Fibroblast of the aortic adventitia (primary cell): ENCODE measurements at places on chromosomes 1 and 21. TPM values are rescaled to one million over a fixed set of nuclear protein-coding genes. Genes with fewer than 3 reads are reported as not detected.
A peak's percentile ranks its signal among the peaks of the same experiment; 100 is the strongest.

S100A7 gene
- not detected in 2 replicates for total RNA-seq

TUT4 gene
- 42.5 and 53.7 TPM in 2 replicates for total RNA-seq

LAMC1 gene
- total RNA-seq: 564 and 789 TPM in 2 replicates

ILDR2 gene
- 0.09 and 0.25 TPM in 2 replicates for total RNA-seq

DNAI4 gene
- total RNA-seq: 3.6 and 11.4 TPM in 2 replicates

NCAM2 gene
- 5.9 and 19.4 TPM in 2 replicates for total RNA-seq

LAPTM5 gene
- 0.16 and 0.18 TPM in 2 replicates for total RNA-seq

CR1 gene
- not detected in 2 replicates for total RNA-seq

DNA sequence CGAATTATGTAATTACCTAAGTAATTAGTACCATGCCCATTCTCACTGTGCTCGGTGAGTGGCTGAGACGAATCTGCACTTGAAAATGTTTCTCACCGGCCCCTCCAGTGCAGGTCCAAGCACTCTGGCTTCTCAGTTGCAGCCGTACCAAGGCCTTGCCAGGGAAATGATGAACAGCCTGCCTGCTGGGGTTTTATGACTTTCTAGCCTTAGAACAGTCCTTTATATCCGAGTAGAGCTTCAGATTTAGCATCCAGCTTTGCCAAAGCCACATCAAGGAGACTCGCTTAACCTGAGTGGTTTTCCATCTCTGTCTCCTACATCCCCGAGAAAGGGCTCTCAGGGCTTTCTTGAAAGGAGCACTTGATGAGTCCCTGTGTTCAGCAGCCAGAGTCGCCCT lies 83.4 kb downstream of the GREM2 start:
- no peak for DNase-seq

GRCh38 chr1:29211086-29212030 lies 19.4 kb downstream of the MECR start:
- peak; percentile 46 for DNase-seq

- no peak for DNase-seq
Observed at GRCh38 chr1:36561361-36561724, 78.6 kb upstream of the CSF3R start.

DNA sequence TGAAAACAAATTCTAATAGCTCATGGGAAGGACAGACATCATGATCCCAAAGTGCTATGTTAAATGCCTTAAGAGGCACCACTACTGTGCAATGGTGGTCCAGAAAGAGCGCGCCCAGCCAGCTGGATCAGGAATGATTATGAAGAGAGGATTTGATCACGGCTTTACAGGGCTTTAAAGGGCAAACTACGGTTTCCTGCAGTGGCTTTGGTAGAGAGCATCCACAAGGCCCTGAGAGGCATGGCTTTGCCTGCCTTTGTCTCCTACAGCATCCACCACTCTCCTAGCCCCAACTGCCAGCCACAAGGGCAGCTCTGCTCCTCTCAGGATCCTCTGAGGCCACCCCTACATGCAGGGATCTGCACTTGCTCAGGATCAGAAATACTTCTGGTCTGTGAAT lies 40.7 kb downstream of the ZNF281 start:
- DNase-seq: no peak

- DNase-seq: no peak
Observed at GRCh38 chr1:169368406-169368769, 393 bp downstream of the BLZF1 start.

DNA sequence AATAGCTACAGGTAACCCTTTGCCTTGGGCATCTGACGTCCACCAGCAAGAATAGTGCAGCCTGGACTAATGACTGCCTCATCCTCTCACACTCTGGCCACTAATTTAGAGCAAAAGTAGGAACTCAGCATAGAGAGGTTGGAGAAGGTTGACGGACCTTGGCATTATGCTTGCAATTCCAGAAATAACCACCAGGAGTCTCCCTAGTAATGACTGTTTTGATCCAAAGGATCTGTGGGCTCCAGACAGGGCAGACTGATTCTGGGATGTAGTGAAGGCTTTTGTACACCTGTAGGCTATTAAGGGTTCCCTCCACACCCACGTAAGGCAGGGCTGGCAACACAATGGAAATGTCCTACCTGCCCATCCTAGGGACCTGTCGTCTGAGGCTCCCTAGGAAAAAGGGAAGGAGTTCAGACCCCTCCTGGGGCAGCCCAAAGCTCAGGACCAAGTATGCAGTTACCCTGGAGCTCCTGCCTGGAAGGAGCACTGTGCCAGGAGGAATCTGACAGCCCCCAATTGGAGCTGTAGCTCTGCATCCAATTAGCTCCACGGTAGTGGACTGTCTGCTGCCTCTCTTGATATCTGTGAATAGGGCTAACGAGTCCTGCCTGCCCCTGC lies 91.0 kb upstream of the TMEM51 start:
- DNase-seq: no peak

DNA sequence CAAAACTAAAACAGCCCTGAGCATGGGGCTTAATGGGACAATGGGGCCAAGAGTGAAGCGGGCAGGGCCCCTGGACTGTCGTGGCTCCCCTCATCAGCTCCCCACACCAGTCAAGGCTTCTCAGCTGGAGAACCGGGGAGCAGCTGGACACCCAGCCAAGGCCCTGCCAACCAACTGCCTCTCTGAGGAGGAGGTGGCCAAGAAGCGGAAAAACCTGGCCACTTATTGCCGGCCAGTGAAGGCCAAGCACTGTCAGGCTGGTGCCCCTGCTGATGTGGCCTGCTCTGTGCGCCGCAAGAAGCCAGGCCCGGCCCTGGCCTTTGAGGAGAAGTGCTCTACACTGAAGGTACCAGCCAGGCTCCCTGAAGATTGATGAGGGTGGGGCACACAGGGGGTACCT lies 2.5 kb upstream of the CYB561D1 start:
- no peak for DNase-seq

DNA sequence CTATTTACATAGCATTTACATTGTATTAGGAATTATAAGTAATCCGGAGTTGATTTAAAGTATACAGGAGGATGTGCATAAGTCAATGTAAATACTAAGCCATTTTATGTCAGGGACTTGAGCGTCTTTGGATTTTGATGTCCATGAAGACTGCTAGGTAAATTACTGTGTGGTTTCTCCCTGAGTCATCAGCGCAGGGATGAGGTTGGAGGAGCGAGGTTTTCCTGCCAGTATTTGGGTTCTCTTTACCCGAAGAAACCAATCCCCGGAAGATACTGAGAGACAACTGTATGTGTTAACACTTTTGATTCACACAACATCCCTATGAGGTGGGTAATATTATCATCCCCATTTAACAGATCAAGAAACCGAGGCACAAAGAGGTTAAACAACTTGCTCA lies 29.3 kb downstream of the BATF3 start:
- no peak for DNase-seq

- DNase-seq: no peak
Observed at GRCh38 chr21:43853851-43854772, 10.9 kb upstream of the AGPAT3 start.

DNA sequence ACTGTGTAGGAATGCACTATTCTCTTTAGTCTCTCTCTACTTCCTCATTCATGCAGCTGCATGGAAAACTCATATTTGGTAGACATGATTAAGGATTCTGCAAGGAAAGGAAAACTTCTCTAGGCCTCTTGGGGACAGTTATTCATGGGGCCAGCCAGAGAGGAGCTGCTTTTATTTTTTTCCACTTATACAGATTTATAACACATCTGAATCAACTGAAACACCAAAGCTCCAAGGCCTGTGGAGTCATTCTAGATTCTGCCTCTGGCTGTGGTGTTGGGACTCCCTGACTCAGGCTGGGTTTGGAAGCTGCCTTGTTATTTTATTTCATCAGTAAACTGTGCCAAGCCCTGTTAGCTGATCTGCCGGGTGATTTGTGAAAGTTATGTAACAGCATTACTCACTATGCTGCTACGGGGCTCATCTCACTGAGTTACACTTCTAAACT lies 83.9 kb upstream of the EDEM3 start:
- DNase-seq: peak; percentile 96

DNA sequence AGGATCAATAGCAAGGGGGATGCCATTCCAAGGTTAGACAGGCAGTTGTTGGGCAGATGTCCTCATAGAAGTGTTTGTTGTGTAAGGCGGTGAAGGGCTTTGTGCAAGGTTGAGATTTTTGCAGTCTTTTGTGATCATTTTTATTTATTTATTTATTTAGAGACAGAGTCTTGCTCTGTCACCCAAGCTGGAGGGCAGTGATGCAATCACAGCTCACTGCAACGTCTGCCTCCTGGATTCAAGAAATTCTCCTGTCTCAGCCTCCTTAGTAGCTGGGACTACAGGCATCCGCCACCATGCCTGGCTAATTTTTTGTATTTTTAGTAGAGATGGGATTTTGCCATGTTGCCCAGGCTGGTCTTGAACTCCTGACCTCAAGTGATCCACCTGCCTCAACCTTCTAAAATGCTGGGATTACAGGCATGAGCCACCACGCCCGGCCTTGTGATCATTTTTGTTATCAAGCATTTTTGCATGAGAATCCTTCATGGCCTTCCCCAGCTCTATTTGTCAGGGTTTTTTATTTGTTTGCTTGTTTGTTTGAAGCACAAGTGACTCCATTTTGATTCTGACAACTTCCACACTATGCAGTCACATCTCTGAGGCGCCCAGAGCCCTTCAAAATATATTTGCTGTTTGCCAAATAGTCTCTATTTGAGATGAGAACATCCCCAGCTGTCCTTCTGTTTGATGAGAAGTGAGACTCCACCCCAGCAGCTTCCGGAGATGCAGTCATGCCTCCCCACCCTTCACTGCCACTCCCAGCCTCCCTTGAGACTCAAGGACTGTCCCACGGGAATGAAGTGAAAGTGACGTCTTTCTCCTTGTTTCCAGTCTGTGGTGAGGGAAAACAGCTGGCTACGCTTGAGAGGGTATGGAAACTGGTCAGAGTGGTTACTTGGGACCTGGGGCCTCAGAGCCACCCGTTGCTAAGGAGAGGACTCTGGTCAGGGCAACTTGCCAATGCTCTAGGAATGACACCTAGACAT lies 38.0 kb downstream of the TMEM50B start:
- DNase-seq: peak; percentile 82

- peak; percentile 7 for DNase-seq
Observed at GRCh38 chr1:231337043-231337471, 595 bp downstream of the EXOC8 start.

- no peak for DNase-seq
Observed at GRCh38 chr1:64490213-64490818, 20.4 kb downstream of the CACHD1 start.
